ENCODE measurements at places on chromosomes 1 and 21.

GRCh38 chr1:117372863-117373412 is 5.7 kb downstream of the MAN1A2 start:
- DNase-seq = no peak

- DNase-seq = no peak
Observed at GRCh38 chr1:57898531-57898930, 474.7 kb upstream of the DAB1 start.

GRCh38 chr1:168403140-168403539 is 122.5 kb downstream of the TBX19 start:
- no peak for DNase-seq

DNA sequence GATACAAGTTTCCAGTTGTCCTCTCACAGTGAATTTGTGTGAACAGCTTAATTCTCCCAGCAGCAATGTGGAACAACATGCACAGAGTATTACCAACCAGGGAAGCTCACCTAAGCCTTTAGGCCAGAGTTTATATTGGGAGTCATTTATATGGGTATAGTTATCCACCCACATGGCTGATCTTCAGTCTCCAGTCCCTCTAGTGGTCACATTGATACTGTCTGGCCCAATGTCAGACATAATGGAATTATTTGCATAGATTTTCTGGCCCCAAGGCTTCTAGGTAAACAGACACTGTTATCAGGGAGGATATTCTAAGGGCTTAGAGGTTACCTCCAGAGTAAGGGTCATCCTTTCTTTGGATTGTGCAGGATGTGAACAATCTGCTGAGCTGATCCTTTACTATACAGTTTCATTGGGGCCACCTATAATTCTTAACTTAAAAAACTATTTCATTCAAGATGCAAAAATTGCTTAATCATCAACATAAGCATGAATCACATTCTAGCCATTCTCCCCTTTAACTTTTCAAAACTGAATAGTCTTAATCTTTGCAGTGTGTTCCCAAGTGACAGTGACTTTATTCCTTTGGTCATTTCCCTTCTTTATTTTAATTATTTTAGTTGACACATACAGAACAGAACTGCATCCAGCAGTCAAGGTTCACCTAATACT is 210.9 kb downstream of the LTN1 start:
- DNase-seq = no peak

DNA sequence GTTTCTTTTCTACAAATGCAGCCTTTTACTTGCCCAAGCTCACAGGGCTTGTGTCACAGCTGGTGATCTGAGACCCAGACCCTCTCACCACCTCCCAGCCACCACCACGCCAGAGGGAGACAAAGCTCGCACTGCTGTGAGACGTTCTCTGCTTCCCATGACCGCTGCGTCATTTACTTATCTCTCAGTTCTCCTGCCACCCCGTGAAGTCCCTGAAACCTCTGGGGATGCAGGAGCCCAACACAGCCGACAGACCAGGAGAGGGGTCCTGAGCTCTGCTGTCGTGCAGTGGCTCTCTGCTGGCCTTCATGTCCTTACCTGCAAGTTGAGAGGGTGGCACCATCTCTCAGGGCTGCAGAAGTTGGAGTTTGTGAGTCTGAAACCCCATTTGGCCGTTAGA is 77.7 kb downstream of the SLC16A1 start:
- no peak for DNase-seq

DNA sequence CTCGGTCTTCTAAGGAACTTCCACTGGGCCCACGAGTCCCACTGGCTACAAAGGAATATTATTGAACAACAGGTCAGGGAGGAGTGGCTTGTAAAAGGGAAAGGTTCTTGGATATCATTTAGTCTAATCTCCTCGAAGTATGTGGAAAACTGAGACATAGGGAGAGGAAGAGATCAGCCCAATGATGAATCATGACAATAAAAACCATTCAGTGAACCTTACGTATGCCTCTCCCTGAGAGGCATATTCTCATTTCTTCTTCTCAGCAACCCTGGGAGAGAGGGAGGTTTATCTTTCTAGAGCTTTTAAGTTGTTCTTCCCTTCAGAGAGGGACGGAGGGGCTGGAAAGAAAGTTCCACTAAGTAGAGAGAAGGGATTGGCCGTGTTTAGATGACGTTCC is 5.3 kb upstream of the MOB3C start:
- no peak for DNase-seq

DNA sequence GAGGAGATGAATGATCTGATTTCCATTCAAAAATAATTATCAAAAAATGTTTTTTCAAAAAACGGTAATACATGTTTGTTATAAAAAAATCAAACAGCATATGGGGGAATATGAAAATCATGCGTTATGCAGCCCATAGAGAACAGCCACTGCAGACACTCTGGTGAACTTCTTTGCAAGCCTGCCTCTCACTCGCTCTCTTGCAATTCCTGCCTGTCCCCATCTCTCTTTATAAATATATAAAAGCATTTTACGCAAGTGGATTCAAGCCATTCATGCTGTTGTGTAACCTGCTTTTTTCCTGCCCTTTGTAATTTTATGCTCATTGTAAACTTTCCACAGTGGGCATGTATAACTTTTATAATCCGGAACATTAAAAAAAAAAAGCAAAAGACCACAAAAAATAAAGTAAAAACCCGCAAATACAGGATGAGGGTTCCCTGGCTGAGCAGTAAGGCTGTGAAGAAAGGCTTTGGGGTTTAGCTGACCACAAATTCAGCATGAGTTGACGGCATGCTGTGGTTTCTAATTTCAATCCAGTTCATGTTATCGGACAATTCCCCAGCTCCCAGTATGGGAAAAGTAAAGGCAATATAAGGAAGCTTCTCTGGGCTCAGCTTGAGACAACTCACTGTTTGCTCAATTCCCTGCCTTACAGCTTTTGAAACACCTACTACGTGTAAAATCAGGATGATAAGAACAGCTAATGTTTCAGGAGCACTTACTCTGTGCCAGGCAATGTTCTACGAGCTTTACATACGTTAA is 52.8 kb upstream of the ZBTB40 start:
- no peak for DNase-seq

DNA sequence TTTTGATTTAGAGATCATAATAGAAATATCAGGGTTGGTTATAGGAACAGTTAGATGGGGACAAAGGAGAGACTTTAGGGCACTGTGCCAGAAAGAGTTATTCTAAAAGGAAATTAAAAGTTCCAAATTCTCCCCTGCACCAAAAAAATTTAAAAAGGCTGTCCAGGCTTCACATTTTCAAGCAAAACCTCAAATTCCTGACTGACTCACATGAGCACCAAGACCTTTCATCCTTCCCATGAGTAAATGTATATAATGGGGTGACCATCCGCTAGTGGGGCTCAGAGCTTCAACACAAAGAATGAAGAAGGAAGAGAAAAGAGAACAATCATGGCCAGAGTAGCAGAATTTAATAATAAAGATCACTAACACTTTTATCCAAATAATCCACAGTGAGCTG is 131.6 kb upstream of the MROH9 start:
- DNase-seq = no peak

- no peak for DNase-seq
Observed at GRCh38 chr1:98965394-98965793, 39.3 kb downstream of the PLPPR5 start.

GRCh38 chr21:18220498-18220897 is 24.1 kb upstream of the CHODL start:
- DNase-seq = no peak

DNA sequence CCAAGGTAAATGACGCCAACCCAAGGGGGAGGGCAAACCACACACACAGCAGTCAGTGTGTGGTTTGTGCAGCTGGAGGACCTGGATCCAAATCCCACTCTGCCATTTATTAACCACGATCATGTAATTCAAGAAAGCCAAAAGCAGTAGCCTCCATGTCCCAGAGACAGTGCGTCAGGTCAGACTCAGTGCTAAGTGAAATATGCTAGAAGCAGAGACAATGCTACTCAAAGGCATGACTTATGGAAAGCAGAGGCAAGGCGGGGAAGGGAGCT is 13.6 kb downstream of the TTC39A start:
- DNase-seq = no peak

DNA sequence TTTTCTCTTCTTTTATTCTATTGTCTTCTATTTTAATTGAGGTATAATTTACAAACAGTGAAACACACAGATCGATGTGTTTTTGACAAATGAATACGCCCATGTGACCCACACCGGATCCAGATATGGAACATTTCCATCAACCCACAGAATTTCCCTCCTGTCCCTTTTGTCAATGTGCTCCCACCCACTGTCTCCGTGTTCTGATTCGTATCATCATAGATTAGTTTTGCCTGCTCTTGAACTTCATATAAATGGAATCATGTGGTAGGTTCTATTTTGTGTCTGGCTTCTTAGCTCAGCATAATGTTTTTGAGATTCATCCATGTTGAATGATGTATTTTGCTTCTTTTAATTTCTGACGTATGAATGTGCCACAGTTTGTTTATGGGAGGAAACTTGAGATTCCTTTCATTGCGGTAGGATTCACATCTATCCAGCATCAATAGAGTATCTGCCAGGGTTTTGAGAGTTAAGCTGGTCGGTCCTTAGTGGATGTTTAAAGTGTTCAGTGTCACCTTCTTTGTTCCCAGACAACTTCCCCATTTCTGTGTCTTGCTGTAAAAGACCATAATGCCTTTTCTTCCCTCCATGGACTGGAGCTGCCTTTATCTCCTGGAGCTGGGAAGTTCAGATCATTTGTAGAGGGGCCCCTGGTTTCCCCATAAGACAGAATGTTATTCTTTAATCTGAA is 14.7 kb downstream of the NAV1 start:
- DNase-seq = no peak

GRCh38 chr1:103108376-103109150 is at the start of gene COL11A1:
Gene COL11A1, minus strand, starts transcription at chr1:103108522. Its CDS starts 344 bp downstream, at chr1:103108178.
- DNase-seq = no peak

DNA sequence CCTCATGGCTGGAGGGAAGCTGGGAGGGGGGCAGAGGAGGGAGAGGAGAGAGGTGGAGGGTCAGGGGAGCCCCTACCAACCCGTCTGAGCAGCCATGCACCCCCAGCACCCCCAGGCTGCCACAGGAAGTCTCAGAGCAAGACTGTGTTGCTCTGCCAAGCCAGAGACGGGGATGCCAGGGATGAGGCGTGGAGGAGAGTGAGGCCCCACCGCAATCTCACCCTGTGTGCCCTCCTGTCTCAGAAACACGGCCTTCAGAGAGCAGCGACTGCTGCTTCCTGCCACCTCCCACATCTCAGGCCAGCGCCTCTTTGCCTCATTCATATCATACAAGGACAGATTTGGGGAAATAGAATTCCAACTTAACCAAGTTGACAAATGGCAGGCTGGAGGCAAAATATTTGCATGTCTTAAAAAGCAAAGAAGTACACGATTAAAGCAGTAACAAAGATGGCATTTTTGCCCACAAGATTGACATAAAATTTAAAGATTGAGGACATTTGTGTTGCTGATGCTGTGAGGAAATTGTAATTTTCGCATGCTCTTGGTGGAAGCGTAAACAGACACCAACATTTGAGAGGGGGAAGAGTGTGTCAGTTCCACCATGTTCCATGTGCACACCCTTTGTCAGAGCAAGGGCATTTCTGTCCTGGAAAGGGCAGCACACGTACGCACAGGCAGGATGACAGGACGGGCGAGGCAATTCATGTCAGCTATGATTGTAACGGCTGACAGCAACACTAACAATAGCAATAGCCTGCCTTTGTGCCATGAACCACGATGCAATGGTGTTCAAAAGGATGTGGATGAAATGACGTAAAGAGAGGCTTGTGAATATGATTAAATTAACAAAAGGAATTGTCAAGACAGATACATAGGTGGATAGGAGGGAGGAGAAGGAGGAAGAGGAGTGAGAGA is 59.0 kb upstream of the BACE2 start:
- no peak for DNase-seq

DNA sequence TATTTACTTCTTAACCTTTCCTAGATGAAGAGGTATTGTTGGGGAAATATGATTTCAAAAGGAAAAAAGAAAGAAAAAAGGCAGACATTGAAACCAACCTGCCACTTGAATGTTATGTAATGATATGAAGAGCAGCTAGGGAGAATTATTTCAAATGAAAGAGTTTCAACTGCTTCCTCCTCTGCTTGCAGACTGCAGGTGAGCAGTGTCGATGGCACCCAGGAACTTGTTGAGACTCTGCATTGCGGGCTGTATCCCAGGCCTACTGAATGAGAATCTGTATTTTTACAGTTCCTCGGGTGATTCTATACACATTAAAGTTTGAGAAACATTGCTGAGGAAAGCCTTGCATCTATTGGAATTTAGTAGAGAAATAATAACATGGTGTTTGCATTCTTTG is 3.7 kb upstream of the RUNX1 start:
- DNase-seq = no peak

GRCh38 chr1:201968202-201968925 is 13.1 kb downstream of the TIMM17A start:
- DNase-seq = no peak

DNA sequence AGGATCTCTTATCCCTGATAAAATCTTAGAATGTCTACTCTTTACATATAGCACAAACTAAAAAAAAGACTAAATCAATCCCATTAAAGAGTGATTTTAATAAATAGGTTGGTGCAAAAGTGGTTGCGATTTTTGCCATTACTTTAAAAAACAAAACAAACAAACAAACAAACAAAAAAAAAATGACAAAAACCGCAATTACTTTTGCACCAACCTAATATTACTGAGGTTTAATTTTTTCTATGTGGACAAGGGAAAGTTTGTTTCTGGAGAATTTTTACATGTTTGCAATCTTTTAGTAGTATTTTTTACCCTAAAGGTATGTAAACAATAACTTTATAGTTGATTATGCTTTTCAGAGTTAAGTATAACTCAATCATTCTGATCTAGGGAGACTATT is 119.7 kb upstream of the ADAMTS5 start:
- no peak for DNase-seq

DNA sequence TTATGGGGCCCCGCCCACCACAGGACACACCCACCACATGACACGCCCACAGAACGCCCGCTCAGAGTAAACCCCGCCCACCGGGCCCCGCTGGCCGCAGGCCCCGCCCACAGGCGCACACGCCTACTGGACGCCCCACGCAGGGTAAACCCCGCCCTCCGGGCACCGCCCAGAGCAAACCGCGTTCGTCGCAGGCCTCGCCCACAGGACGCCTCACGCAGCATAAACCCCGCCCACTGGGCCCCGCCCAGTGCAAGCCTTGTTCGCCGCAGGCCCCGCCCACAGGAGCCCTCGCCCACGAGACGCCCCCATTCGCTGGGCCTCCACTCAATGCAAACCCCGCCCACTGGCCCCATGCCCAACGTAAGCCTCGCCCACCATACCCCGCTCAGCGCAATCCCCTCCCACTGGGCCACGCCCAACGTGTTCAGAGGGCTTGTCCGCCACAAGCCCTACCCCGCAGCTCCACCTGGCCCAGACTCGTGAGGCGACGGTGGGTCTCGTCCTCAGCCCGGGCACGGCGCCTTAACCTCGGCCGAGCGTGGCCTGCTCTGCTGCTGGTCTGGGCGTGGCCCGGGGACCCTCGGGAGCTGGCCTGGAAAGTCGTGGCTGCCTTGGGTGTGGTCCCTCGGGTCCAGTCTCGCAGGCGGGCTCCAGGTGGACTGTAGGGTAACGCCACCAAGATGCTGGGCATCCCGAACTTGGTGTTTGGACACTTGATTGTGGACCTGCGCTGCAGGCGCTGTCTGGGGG is 401 bp upstream of the TMEM52 start:
- peak; percentile 100 for DNase-seq

- peak; percentile 60 for DNase-seq
Observed at GRCh38 chr1:109768820-109769219, 5.1 kb upstream of the EPS8L3 start.

Data from mesenteric fat pad (tissue), 1 donor.